ENCODE measurements at places on chromosomes 12 and 14. TPM values are rescaled to one million over a fixed set of nuclear protein-coding genes. Genes with fewer than 3 reads are reported as not detected.

GRCh38 chr12:9041321-9041720, 52.0 kb downstream of the KLRG1 start:
- no peak for DNase-seq

The ARHGAP9 gene
- total RNA-seq, result 6.5 TPM

The DDX24 gene
- total RNA-seq, result 142 TPM

DNA sequence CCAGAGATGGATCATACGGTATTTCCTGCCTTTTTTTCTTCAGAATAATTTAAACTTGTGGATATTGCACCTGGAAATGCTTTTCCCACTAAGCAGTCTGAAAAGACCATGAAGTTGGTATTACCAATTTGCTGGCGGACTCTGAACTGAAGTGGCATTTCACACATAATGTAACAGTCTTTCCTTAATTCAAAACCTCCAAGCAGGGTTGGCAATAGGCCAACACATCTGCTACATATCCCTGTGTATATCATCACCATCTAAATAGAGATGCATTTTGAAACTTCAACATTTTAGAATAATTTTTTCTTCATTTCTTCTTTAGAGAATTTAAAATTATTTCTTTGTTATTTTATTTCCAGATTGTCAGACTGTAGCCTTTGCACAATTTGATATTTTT, 100.5 kb downstream of the TSPAN8 start:
- no peak for DNase-seq

The NFATC4 gene
- 11.2 TPM for total RNA-seq

- DNase-seq, result no peak
Measured at GRCh38 chr12:100545092-100545491, 28.4 kb upstream of the GAS2L3 start.

GRCh38 chr14:99320621-99321235, 48.7 kb upstream of the BCL11B start:
- peak; percentile 75 for DNase-seq

DNA sequence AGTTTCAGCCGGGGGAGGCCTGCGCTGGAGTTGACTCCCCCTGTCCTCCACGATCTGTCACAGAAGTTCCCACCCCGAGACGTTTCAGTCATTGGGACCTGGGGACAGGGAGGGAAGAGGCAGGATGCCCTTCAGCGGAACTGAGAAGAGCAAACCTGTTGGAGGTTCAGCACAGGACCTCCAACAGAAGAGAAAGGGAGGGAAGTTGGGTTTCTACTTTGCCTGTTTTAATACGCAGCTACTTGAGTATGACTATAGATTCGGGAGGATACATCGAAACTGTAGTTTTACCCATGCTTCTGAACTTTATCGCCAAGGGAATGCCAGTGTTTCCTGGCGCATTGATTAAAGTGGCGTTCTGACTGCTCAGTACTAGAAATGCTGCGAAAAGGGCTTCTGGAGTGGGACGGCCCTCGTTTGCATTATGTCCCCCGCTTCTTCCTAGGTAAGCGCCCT, 2.3 kb upstream of the DUSP6 start:
- DNase-seq, result peak; percentile 51

GRCh38 chr12:29035112-29035511, 114.0 kb upstream of the FAR2 start:
- no peak for DNase-seq

The RBP5 gene
- 3.7 TPM for total RNA-seq

The CLEC2A gene
- total RNA-seq, result not detected

GRCh38 chr12:92000597-92000996, 145.0 kb downstream of the BTG1 start:
- DNase-seq, result no peak

The C12orf54 gene
- not detected for total RNA-seq

DNA sequence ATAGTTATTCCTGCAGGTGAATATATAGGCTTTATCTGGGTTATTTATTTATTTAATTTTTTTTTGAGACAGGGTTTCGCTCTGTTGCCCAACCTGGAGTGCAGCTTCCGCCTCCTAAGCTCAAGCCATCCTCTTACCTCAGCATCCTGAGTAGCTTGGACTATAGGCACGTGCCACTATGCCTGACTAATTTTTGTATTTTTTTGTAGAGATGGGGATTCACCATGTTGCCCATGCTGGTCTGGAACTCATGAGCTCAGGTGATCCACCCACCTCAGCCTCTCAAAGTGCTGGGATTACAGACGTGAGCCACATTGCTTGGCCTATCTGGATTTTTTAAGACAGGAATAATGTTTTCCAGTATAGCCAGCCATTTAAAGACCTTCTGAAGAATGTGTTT, 2.0 kb downstream of the RAN start:
- DNase-seq, result no peak

- DNase-seq, result no peak
Measured at GRCh38 chr14:77584809-77585208, 31.6 kb downstream of the SPTLC2 start.

DNA sequence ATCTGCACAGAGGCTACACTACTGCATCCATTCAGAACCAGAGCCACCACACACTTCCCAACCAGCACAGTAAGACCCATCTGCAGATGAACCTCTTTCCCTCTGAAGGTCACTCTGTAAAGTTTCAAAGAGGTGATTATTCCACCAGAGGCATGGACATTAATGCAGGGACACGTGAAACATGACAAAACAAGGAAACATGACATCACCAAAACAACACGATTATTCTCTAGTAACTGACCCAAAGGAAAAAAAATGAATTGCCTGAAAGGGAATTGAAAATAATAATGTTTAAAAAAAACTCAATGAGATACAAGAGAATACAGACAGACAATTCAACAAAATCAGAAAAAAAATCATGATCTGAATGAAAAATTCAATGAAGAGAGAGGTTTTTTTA, 139.1 kb downstream of the RERGL start:
- DNase-seq, result no peak

- DNase-seq, result no peak
Measured at GRCh38 chr14:101179691-101180211, 276.2 kb upstream of the RTL1 start.

DNA sequence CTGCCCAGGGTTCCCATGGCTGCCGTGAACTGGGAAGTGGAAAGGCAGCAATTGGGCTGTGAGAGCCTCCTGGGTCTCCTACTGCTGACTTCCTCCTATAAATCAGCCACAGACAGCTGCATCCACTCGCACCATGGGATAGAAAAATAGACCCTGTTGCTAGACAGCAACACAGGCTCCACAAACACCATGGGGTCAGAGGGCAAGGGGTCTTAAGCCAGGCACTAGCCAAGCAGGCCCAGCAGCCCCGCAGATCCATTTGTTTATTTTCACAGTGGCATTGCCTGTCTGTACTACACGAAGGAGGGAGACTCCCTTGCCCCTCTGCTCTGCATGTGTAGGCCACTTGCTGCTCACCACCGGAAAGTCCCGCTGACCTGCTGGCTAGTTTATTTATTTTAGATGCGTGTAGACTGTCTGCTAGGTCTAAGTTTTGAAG, 139.8 kb downstream of the DACT1 start:
- DNase-seq, result no peak

The CISTR gene
- total RNA-seq, result not detected

The FGFR1OP2 gene
- total RNA-seq, result 26.4 TPM

DNA sequence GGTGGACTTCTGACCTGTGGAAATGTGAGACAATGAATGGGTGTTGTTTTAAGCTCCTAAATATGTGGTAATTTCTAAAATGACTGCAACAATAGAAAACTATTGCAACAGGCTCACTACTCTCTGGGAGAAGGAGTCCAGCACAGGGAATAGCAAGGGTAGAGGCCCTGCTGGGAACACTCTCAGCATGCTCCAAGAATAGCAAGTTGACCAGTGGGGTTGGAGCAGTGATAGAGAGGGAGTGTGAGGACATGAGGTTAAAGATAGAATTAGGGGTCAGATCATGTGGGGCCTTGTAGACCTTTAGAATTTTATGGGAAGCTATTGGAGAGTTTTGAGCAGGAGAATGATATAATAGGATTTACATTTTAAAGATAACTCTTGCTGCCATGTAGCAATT, 346.7 kb upstream of the CCDC196 start:
- no peak for DNase-seq

DNA sequence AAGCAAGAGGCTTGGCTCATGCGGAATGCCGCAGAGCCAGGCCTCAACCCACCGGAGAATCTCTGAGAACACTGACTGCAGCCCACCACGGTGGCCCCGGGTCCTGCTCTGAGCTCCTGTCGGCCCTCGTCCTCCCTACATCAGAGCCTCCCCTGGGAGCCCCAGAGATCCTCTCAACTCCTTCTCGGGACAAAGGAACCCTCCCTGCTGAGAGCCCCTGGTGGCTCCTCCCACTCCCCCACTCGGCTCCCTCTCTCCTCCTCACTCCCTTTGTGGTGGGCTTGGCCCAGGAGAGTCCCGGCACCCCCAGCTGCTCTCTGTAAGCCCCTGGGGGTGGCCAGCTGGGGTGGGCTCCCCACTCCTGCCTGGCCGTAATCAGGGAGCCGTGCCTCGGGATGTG, 11.1 kb upstream of the INF2 start:
- peak; percentile 35 for DNase-seq

The TOMM20L gene
- not detected for total RNA-seq

The KSR2 gene
- total RNA-seq, result 1.3 TPM

GRCh38 chr12:99736760-99737269, 89.3 kb downstream of the GARIN6 start:
- no peak for DNase-seq

The TPPP2 gene
- total RNA-seq, result 0.94 TPM

GRCh38 chr14:61537563-61538463, 157.5 kb upstream of the HIF1A start:
- DNase-seq, result peak; percentile 82

DNA sequence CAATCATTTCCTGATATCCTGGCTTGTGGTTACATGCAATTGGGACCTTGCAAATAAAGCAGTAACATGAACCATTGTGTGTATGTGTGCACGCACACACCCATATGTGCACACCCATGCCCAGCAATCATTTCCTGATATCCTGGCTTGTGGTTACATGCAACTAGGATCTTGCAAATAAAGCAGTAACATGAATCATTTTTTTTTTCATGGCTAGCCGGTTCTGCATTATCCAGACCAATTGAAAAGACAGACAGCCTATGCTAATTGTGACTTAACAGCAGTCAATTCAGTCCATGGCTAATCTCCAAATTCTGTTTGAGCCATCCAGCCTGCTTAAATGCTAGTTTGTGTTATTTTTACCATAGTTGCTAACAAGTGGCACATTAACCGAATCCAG, 134.3 kb downstream of the TTC7B start:
- DNase-seq, result no peak

DNA sequence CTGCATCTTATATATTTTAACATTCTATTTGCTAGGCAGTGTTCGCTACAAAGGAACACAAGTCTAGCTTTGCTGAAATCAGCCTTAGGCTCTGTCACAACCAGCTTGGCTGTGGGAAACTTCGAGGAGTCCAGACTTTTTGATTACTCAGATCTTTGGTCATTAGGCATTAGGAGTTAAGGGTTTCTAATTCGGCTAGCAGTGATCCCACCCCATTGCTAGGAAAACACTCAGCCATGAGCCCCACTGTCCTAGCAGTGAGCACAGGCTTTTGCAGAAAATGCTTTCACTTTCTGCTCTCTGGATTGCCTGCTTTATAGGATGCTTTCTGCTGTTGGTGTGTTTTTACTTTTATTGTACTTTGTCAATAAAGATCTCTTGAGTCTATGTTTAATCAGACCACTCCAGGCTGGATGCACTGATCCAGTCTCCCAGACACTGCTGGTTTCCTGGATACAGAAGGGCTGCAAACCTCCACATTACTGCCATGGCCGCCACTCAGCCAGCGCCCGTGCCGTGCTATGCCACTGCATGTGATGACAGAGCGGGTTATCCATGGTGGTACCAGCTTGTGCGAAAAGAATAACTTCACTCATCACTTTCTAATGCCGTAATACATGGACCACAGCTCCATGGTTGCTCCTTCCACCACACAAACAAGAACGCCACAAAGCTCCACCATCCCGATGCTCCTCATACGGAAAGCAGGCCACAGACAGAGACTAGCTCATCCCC, 41.0 kb upstream of the PYGL start:
- no peak for DNase-seq

DNA sequence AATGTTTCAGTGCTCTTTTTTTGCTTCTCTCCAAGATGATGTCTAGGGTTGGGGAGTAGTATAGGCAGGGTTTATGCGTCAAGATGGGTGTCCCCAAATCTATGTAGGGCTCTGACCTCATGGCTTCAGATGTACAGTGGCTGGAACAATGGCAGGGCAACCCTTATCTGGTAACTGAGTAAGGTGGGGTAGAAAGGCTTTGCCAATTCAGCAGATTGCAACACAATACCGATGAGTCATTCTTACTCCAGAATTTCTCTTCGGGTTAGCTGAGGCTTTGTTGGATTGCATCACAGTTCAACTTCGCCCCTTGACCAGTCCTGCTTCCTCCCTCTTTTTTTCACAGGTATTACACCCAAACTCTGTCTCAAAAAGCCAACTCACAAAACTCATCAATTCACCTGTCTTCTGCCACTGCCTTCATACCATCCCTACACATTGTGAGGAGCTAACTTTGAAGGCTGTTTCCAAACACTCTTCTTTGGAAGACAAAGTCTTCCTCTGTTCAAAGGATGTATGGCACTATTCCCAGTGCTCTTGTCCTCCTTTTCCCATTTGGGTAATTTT, 190.2 kb upstream of the CNOT2 start:
- DNase-seq, result peak; percentile 73

GRCh38 chr12:50207424-50207823, 40.3 kb upstream of the CERS5 start:
- no peak for DNase-seq

DNA sequence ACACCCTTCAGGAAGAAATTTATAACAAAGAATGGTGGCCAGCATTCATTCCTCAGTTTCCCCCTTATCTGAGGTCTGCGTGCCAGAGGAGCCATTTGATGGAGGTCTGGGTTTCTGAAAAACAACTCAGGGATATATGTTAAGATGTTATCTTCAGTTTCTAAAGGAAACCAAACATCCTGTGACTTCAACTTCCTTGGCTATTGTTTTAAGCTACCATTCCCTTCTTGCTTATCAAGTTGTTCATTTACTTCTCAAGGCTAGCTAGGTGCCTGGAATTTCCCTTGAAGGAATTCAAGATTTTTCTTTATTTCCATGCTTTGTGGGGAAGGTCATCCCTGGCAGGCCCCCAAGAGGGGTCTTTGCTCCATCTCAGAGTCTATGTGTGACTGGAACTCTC, 27.1 kb upstream of the OXA1L start:
- DNase-seq, result no peak

DNA sequence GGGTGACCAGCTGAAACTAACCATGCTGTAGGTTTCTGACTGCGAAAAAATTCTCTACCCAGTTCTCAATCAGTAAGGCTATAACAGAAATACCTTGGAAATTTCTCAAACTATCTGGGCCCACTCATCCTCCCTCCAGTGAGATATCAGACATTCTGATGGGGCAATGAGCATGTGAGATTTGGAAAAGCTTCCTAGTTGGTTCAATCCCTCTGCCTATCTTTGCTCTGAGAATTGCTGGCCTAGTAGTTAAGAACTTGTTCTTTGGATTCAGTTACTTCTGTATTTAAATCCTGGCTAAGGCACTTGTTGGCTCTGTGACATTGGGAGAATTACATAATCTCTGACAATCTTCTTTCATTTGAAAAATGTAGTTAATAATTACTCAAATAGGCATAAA, 119.4 kb downstream of the SLC15A5 start:
- no peak for DNase-seq

All from colonic mucosa (tissue), 4 donors.